ENCODE measurements at places on chromosomes 11 and 22.

- DNase-seq, result no peak
Measured at GRCh38 chr22:19098157-19098556, 24.1 kb downstream of the DGCR2 start.

DNA sequence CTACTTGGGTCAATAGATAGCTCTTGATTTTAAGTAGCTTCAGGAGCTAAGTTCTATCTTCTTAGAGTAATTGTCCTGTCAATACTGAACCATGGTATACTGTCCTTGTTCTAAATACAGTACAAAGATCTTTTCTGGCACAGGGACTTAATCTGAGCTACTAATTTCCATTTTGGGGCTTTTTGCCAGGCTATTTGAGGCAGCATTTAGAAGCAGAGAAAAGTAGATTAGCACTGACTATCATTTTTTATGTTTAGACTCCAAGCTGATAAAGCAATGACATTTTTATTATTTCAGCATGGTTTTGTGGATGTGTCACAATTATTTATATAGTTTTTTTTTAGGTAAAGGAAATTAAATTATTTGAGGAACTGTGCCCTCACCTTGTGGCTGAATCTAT is 163.2 kb downstream of the FAT3 start:
- no peak for DNase-seq

DNA sequence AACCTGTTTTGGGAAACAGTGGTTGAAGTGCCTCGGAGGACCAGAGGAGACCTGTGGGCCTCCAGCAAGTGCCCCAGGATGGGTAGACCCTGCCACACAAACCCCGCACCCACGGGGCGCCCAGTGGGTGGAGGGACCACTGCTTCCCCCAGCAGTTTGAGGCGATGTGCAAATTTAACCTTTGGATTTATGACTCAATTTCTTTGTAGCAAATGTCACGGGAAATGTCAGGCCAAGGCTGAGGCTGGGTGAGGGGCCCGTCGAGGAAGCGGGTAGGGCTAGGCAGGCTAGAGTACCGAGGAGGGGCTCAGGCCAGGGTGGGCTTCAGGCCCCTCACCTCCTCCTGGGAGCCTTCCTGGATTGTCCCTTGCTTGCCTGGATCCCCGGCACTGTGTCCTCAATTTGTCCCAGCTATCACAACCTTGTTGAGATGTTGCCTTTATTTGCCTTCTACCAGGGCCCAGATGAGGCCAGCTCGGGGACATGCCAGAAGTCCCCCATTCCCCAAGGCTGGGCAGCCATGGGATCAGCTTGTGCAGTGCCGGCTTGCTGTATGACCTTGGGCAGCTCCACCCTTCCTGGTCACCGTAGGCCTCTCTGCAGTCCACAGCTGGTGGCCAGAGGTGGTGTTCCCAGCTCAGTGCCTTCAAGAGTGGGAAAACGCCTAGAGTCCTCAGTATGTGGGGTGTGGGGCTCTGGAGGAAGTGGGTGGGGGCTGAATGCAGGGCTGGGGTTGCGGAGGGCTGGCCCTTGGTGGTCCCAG is 39.5 kb upstream of the PRODH start:
- no peak for DNase-seq

GRCh38 chr22:22371031-22371541 is 126.5 kb downstream of the VPREB1 start:
- no peak for DNase-seq

DNA sequence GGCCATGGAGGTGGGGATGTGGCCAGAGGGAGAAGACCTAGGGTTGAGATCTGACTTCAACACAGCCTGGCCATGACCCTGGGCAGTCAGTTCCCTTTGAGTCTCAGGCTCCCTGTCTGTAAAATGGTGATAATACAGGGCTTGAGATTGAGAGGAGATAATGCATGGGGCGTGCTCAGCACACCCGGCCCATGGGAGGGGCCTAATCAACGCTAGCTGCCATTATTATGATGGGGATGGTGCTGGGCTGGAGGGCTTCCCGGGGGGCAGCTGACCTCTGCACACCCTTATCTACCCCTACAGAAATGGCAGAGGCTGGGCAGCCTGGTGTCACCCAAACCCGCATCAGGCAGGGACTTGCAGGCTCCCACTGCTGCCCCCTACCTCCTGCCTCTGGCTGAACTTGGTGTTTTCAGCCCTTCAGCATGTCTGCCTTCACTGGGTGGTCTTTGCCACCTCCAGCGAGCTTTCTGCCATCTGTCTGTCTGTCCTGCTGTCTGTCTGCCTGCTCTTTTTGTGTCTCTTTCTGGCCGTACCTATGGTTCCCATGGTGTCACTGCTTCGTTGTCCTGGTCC is 84.5 kb downstream of the CACNA1I start:
- DNase-seq, result peak; percentile 84

All from hematopoietic multipotent progenitor cell treated with erythropoietin and hydrocortisone succinate and interleukin-3 and kit ligand, for 17 days (in vitro differentiated cells).